ENCODE measurements at places on chromosomes 3 and 15. TPM values are rescaled to one million over a fixed set of nuclear protein-coding genes. Genes with fewer than 3 reads are reported as not detected.

The KLHL6 gene
- not detected for total RNA-seq

The MYLK gene
- 2.8 TPM for total RNA-seq

The CCR9 gene
- not detected for total RNA-seq

The CD200R1 gene
- total RNA-seq, result not detected

All from cardiac ventricle fibroblast (primary cell).